ENCODE measurements at places on chromosomes 5 and 9.
A peak's percentile ranks its signal among the peaks of the same experiment; 100 is the strongest.

GRCh38 chr9:8012986-8013385, 213.4 kb upstream of the DMAC1 start:
- no peak for DNase-seq

GRCh38 chr5:139287890-139288635, 5.5 kb upstream of the MATR3 start:
- no peak for DNase-seq

DNA sequence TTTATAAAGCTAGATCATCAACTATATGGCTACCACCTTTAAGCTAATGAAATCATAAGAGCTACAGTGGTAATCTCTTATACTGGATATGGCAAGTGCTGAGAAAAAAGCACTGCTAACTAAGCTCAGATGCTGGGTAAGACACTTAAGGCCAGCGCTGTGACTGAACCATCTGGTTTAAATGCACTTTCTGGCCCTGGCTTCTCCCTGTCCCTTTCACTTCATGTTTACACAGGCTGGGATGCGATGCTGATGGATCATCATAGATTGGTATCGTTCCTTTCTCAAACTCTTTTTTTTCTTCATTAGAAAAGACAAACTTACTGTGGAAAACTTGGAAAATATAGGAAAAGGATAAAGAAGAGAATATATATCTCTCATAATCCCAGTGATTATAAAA, 52.3 kb downstream of the KIF24 start:
- no peak for DNase-seq

DNA sequence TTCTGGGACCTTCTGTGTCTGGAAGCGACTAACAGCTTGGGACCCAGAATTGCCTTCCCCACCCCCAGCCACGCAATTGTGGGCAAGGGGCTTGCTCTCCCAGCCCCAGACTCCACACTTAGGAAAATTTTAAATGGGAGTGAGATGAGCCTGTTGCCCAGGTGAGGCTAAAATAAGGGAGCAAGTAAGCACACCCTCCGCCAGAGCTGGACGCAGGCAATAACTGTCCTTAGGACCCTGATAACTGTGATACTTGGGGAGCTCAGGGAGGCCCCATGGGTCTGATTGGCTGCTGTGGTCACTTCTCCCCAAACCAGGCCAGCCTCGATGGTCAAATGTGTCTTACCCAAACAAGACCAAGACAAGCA, 13.3 kb downstream of the ABO start:
- DNase-seq = no peak

- no peak for DNase-seq
Measured at GRCh38 chr5:109304309-109304708, 105.5 kb downstream of the PJA2 start.

DNA sequence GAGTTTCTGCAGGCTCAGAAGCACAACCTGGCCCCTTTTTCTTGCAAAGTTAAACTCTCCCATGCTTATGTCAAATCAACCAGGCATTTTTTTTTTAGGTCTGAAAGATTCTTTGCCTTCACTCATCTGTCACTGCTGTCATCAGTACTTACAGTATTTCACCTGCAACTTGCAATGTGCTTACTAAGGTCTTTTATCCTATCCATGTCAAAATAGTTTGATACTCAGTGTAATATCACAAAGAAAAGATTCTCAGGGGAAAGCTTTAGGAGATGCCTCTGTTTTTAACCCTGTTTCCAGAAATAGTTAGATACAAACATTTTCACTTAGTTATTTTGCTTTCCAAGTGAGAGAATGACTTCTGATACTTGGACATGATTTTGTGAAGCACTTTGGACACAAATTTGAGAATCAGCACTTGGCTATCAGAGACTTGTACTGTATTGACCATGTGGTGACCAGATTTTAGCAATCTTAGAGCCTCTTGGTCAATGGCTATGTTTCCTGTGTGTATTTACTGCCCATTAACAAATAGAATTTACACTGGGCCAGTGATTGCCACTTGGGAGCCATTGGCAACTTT, 428.2 kb downstream of the IRX1 start:
- DNase-seq = no peak

GRCh38 chr9:15080401-15080800, 170.2 kb upstream of the FREM1 start:
- no peak for DNase-seq

GRCh38 chr5:66788556-66788955, 192.4 kb downstream of the MAST4 start:
- no peak for DNase-seq

DNA sequence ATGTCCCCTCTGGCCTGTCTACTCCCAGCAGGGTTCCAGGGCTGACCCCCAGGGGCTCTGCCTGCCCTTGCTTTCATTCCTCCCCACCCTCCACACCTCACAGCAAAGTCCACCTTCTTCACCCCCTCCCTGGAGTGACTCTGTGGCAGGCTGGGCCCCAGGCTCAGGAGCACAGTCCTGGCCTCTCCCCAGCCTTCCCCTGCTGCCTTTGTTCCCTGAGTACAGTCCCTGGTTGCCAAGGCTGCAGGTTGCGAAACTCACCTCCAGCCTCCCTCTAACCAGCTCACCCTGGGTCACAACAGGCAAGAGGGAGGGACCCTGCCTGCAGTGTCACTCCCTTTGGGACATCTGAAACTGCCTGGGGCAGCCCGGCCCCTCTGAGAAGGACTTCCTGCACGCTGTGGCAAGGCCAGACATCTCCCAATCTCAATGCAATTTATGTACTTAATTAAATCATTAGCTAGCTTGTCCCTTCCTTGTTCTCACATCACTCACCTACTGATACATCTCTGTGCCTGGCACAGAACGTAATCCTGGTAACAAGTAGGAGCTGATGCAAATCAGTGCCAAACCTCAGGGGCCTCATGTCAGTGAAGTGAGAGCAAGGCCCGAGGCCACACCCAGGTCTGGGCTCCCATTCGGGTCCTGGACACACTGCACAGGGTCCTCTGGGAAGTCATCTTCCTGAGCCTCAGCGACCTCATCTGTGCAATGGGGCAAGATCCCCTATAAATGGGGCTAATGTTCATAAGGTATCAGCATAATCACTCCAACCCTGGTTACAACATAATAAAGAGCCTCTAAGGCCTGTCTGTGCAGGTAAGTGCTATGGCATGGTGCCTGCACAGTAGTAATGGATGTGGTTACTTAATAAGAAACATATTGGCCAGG, 27.3 kb upstream of the TRIM14 start:
- no peak for DNase-seq

DNA sequence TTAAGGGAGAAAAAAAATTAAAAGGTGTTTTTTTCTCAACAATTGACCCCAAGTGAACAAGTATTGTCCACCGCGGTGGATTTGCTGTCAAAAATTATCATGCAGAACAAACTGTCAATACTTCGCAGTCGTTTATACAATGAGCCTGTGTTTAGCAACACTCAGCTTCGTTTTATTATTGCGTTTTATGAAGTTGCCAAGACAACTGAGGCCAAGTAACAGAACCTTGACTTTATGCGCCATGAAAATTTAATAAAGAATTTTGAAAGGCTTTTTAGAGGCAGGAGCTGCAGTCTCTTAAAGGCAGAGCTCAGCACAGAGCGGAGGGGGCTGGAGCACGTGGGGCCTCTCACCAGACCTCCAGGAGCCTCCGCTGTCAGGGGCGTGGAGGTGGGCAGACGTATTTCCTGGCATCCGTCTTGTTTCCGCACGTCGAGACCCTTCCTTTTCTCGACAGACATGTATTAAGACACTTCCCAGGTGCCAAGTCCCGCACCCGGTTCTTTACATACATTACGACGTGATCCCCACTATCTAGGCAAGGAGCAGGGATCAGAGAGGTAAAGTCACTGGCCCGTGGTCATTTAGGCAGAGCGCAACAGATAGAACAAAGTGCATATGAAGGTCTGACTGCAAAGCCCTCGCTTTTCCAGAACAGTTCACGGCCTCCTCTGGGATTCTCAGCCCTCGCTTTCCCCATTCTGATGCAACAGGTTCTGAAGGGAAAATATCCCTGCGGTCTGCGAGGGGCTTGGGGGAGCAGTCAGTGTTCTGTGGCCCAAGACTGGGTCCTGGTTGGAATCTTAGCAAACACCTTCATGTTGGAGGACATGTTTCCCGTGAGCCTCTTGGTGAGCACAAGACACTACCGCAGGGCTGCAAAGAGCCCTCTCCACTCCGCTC, 164.4 kb downstream of the DAB2IP start:
- DNase-seq = no peak

DNA sequence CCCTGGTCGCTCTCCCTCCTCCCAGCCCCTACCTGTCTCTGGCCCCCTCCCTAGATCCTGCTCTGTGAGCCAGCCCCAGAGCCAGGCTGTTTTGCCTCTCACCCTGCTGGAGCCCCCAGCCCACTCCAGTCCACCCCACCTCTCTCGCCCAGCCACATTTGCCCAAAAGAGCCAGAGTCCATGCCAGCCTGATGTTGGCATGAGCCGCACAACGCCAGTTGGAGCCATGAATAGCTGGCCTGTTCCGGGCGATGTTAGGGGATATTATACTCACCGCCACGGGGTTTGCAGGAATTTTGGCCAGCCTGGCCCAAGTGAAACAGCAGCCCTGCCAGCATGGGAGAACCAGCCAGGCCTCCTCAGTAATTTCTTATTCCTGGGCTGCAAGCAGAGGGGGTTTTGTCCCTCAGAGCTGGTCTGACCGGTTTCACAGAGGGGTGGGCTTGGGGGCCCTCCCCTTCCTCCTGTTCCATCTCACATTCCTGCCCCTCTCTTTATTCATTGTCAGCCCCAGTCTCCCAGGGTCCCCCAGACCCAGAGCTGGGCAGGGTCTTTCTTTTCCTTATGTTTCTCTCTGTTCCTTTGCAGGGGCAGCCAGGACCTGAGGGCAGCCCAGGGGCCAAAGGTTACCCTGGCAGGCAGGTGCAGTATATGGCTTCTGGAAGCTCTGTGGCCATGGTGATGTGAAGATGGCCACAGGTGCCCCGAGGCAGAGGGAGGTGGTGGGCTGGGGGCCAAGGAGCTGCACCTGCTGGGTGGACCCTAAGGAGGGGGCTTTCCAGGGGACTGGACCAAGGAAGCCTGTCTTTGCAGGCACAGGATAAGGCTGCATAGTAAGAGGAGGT, 50.1 kb downstream of the COL27A1 start:
- DNase-seq = no peak

DNA sequence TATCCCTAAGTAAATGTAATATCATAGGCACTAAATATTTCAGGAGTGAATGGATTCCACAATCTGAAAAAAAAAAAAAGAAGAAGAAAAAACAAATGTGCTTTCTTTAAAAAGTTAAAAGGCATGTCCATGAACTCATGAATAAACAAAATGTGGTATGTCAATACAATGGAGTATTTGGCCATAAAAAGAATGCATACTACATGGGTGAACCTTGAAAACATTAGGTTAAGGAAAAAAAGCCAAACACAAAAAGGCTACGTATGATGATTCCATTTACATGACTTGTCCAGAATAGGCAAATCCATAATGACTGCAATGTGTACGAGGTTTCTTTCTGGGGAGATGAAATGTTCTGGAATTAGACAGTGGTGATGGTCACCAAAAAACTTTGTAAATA, 45.3 kb downstream of the FNIP1 start:
- no peak for DNase-seq

DNA sequence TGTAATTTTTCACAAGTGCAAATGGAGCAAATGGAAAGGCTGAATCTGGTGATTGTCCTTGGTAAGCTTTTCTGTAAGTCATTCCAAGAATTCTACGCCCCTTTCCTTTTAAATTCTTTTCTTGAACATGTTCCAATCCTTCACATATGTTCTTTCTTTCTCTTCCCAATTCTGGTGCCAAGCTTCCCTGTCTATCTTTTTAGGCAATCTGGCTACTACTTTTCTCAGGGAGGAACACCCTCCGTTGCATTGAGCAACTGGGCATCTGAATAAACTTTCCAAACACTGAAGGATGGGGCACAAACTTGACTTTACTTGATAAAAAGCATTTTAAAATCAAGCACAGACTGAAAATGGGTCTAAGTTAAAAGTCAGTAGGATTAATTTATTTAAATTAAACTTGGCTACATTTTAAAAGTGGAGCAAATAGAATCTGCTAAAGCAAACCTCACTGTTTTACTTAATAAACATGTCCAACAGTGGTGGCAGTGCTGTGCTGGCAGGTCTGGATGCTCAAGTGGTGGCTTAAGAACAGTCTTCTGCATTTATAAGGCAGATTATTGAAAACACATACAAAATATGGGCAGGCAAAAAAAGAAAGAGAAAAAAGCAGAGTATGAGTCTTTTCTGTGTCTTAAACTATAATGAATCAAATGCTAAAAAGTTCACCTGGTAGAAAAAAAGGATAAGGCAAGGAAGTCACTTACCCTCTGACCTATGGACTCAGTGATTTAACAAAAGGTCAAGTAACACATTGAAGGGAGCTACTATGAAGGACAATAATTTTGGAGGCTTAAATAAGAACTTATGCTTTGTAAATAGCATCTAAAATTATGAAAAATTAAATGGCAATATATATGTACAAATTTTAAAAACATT, 5.4 kb downstream of the ELL2 start:
- DNase-seq = no peak

DNA sequence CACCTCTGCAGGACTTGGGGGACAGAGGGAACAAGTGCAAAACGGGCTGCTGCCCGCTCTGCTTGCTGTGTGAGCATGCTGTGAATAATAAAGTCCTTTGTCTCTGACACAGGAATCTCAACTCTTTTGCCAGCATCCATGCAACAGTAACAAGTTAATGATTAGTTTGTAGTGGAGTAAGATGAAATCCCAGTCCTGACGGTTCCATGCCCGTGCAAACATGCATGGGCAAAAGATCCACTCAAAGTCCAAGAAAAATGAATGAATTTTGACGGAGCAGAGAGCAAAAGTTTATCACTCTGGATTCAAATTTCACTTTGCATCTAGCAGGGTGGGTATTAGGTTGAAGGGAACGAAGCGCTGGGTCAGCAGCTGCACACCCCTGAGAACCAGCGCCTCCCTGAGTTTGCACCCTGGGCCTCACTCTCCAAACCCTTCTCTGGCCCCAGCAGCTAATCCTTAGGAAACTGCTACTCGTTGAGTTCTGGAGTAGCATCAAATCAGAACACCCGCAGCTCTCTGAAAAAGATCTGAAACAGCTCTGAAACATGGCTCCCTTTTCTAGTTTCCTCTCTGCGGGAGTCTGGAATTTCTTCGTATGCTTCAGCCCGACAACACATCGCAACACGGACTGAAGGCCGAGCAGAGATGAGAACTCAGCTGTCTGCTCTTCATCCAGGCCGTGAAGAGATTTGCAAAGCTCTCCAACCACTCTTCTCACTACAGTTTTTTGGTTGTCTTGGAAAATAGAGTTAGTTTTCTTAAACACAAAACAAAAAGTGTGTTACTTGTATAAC, 45.6 kb upstream of the RUFY1 start:
- DNase-seq = no peak

- DNase-seq = peak; percentile 65
Measured at GRCh38 chr5:73447530-73448462, 781 bp downstream of the FOXD1 start.

GRCh38 chr9:75087289-75087823, 599 bp downstream of the NMRK1 start:
- peak; percentile 71 for DNase-seq

Data from natural killer cell treated with Interleukin-12 subunit alpha and Interleukin-12 subunit beta and Interleukin-15 and Interleukin-18, amount 100 ng/mL, for 72 hours (primary cell).